Spleen (tissue), 13 donors: ENCODE measurements at places on chromosomes 13 and 19.
A peak's percentile ranks its signal among the peaks of the same experiment; 100 is the strongest.

- peak; percentile 88 for DNase-seq
These were observed 3.3 kb downstream of the DOT1L start for GRCh38 chr19:2166741-2167738.

DNA sequence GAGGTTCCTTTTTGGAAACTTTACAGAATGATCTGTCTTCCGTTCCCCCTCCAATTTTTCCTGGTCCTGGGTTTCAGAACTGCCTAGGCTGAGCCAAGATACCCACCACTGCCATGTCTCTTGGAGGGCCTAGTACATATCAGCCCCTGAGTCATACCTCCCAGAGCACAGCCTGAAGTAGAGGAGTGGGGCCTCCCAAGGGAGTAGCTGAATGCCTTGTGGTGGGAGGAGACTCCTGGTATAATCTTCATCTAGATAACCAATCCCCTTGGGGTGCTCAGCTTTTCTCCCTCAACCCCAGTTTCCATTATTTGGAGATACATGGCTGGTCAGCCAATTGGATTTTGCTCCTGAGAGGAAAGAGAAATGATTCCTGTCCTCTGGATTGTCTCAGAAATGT lies 30.3 kb downstream of the ZNF763 start:
- DNase-seq = no peak

GRCh38 chr13:57635541-57636085 lies 4.1 kb downstream of the PCDH17 start:
- DNase-seq = no peak

DNA sequence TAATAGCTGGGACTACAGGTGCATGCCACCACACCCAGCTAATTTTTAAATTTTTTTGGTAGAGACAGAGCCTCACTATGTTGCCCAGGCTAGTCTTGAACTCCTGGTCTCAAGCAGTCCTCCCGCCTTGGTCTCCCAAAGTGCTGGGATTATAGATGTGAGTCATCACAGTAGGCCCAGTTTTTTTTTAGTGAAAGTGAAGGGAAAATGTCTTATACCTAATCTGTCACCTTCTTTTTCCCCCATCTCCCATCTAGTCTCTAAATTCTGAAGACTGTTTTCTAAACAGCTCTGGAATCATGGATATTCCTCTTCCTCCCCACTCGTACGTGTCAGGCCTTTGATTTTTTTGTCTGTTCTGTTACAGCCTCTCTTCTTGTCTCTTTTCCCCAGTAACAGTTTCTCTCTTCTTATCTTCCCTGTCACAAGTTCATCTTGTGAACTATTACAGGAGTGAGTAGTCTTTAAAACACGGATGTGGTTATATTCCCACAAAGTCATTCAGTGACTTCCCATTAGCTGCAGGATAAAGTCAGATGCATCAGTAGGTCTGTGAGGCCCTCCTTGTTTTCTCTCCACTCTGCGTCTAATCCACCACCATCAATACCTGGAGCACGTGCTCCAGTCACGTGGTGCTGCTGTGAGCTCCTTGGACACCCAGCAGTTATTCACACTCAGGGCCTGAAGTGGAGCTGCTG lies 2.9 kb downstream of the CDC16 start:
- DNase-seq = no peak

DNA sequence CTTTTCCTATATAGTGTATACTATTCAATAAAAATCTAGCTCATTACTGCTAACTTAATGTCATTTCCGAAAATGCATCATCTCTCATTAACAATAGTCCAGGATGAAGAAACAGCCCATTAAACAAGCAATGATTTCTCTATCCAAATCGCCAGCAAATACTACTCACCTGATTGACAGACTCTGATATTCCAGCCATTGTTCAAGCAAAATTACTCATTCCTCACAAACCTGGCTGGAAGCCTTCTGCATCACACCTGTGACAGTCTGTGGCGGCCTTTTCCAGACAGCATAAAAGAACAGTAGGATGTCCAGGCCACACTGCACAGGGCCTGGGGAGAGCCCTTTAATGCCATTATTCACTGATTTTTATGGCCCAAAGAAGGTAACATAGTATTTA lies 115.9 kb downstream of the ABCC4 start:
- DNase-seq = no peak

GRCh38 chr13:81171065-81171647 lies 830.2 kb upstream of the SPRY2 start:
- DNase-seq = no peak

DNA sequence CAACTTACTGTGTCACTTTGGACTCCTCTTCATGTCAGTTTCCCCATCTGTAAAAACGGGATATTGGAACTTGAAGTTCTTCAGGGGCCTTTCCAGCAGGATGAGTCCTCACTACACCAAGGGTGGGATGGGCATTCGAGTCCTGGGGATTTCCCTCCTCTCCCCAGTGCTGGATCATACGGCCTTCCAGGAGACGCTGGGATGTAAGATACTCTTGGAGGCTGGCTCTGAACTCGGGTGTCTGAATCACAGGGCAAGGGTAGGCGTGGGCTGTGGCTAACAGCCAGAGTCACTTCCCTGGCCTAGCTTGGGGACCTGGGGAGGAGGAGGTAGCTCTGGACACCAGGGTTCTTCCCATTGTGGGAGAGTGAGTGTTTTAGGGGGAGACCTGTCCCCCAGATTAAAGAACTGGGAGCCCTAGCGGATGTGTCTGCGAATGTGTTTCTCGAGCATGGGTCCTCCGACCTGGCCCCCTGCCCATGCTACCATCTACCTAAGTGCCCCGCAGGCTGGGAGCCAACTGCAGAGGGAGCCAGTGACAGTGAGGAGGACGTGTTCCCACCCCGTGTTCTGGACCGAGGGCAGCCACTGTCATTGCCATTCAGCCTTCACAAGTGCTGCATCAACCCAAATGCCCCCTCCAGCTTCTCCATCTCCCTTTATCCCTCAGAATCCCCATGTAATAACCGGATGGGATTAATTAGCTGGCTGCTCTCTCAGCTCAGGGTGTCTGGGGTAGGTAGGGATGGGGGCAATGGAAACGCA lies 2.4 kb upstream of the CYTH2 start:
- DNase-seq = no peak

GRCh38 chr19:57900311-57900710 lies 11.5 kb upstream of the ZNF814 start:
- DNase-seq = no peak

DNA sequence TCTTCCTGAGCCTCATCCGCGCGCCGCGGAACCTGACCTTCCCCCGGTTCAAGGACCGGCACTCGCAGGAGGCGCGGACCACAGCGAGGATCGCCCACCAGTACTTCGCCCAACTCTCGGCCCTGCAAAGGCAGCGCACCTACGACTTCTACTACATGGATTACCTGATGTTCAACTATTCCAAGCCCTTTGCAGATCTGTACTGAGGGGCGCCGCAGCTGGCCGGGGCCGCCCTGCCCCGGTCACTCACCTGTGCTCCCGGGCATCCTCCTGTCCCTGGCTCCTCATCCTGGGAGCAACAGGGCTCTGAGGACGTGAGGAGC lies 23.9 kb upstream of the KCTD15 start:
- DNase-seq = no peak

- no peak for DNase-seq
These were observed 161.5 kb downstream of the MZT1 start for GRCh38 chr13:72565893-72566292.

GRCh38 chr19:39873385-39873784 lies 27.2 kb upstream of the FBL start:
- DNase-seq = no peak

GRCh38 chr13:99969453-99969918 lies 2.1 kb downstream of the ZIC5 start:
- no peak for DNase-seq

- DNase-seq = no peak
These were observed 8.0 kb downstream of the KLK5 start for GRCh38 chr19:50944795-50945194.

DNA sequence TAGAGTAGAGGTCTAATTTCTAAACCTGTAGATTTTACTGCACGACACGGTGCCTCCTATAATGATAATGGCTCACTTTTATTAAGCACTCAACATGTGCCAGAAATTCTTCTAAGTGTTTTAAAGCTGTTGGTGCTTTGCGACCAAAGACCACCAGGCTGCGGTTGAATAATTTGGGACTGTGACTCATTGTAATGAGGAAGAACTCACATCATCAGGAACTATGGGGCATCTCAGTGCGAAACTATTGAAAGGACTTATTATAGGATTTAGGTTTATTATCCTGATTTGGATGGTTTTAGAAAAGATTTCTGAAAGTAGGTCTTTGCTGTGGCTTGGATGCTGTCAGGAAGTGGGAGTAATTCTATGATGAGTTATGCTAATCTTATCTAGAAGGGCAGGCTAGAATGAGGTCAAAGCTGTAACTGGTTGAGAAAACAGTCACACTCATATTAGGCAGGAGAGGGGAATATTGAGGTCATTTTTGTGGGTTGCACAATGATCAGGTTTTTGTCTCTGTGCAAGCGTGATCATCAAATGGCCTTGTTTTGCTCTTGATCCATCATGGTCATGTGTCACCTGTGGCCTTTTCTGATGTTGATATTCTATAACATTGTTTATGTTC lies 266.8 kb downstream of the PCDH20 start:
- no peak for DNase-seq

DNA sequence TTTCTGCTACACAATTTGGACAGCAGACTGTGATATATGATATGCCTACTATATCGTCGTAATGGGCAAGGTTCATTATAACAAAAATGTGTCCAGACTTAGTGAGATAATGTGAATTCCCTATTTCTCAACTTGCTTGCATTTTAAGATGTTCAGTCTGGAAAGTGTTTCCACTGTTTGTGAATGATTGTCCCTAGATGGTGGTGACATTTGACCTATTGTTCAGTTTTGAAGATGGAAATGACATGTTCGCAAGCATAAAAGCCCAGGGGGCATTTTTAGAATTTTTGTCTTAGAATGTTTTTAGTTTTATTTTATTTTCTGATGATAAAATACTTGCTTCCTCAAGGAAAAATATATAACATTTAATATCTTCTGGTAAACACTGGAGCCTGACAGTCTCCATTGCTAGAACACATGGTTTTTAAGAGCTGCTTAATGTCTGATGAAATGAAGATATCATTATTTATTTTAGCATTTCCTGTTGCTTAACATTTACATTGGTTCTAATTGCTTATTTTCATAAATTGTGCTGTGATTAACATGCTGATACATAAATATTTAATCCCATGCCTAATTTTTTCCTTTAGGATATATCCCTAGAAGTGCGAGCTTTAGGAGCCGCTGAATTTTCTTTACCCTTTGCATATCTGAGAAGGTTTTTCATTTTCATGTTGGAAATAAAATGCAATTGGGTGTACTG lies 27.1 kb downstream of the MBNL2 start:
- no peak for DNase-seq

GRCh38 chr13:35791184-35791851 lies 314.8 kb upstream of the MAB21L1 start:
- no peak for DNase-seq

DNA sequence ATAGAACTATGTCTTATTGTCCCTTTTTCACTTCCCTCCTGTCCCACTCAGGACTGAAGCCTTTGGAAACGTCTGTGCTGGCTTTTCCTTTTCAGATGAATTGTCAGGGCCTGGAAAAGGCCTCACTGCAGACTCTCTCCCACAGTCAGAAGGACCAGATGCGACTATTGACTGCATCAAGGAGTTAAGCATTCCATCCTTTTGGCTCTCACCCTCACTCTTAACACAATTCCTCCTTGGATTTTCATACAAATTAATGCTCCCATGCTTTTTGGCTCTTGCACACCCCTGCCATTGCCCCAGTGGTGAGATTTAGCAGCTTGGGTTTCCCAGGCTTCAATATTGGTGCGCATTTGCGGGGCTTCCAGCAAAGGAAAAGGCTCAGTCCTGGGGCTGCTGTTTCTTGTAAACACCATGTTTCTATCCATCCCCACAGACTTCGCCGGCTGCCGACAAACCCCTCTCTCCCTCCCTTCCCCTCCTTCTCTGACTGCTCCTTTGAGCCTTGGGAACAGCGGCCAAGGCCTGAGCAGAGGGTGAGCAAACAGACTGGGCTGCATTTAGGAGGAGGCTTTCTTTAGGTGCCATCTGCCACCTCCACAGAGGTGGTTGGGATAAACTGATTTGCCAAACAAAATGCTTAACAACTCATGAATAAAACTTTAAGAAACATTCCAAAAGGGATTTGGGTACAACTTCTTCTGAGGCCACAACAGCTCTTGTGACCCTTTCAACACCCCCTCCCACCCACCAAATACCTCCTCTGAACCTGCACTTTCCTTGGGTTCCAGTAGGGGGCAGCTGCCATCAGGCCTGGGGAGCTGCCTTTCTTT lies 48.6 kb upstream of the PCDH8 start:
- DNase-seq = no peak

DNA sequence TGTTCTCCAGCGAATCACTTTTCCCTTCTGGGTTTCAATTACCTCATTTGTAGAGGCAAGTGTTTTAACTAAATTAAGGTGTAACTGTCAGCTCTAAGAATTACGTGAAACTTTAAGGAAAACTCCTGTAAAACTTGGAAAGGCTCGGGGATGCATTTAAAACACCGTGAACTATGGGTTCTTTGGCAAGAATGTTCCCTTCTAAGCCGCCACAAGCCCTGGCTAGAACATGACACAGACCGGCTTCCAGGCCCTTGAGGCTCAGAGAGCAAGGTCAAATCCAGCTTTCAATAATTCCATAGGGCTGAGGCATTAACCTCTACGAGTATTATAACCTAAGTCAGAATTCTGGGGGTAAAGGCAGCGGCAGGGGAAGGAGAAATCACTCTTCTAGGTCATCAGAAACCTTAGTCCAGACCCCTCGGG lies 685 bp downstream of the VWA8 start:
- DNase-seq = no peak

- no peak for DNase-seq
These were observed 1171.9 kb downstream of the EFNB2 start for GRCh38 chr13:105363261-105364190.

- no peak for DNase-seq
These were observed 296.3 kb downstream of the NALCN start for GRCh38 chr13:101120007-101120406.

DNA sequence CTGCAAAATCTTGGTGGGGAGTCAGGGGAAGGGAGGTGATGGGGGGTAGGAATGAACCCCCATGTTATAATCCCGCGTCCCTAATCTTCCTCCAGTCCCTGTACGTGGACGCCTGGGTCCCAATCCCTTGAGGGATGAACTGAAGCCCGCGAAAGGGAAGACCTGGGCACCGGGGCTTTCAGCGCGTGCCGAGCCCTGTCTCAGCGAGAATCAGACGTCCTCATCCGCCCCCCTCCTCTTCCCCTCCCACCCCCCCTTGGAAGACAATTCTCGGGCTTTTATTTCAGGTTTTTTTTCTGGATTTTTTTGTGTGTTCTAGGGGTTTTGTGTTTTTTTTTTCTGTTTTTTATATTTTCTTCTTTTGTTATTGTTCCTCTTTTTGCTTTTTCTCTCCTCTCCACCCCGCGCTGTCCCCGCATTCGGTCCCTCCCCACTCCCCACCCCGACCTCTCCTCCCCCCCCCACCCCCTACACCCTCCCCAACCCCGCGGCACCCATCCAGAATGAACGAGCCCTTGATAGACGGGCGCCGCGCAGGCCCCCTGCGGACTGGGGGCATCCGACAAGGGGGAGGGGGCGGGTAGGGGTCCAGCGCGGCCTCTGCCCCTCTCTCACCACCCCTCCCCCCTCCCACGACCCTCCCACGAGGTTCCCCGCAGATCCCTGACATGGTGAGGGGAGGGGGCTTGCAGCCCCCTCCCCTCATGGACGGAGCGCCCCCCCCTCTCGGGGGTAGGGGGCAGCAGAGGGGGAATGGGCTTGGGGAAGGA lies 10.3 kb downstream of the C19orf81 start:
- DNase-seq = no peak

GRCh38 chr19:28242317-28242927 lies 970.5 kb downstream of the UQCRFS1 start:
- no peak for DNase-seq

GRCh38 chr19:869245-870177 lies 10.0 kb downstream of the CFD start:
- no peak for DNase-seq

- no peak for DNase-seq
These were observed 29.7 kb downstream of the BTBD2 start for GRCh38 chr19:1985588-1986356.
